MCF 10A (cell line): ENCODE measurements at places on chromosomes 2 and 18. TPM values are rescaled to one million over a fixed set of nuclear protein-coding genes. Genes with fewer than 3 reads are reported as not detected.

DNA sequence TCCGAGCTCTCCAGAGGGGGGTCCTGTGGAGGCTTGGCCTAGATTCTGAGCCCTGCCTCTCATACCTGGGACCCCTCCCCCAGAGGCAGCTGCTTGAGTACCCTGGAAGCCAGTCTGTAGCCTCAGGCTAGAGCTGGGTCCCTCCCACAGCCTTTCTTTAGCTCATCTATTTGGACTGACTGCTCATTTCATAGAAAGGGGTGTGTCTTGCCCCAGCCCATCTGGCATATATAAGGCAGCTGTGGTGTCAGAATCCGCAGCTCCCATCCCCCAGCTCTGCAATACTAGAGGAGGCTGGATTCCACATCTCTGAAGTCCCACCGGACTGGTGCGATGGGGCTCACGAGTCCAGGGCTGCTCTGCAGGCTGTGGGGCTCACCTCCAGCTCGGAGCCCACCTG lies 26.1 kb downstream of the MPHOSPH10 start:
- H3K27me3 ChIP-seq, result no peaks in the 10 kb centered on the region
- H3K27ac ChIP-seq, result no peak overlapping the region
- H3K36me3 ChIP-seq, result peaks cover 5% of the 10 kb centered on the region

GRCh38 chr2:17667898-17668297 lies 85.7 kb downstream of the SMC6 start:
- no peaks in the 10 kb centered on the region for H3K27me3 ChIP-seq
- no peak for DNase-seq
- H3K36me3 ChIP-seq, result peaks cover 37% of the 10 kb centered on the region
- H3K27ac ChIP-seq, result no peak overlapping the region
- H3K4me1 ChIP-seq, result no peaks in the 10 kb centered on the region
- no peak overlapping the region for H3K4me3 ChIP-seq

DNA sequence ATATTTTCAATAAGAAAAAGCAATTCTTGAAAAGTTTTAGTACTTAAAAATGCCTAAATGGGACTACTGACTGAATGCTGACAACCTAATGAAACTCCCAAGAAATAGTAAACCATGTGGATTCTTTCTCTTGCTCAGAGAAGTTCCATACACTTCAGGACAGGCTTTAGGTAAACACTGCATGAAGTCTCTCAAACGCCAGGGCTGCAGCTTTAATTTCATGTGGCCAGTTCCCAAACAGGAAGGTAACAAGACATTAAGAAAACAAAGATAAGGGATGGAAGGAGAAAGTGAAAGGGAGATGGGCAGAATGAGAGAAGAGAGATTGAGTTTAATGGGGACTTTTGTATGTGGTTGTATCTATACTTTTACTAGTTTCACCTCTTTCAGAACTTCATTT lies 734.7 kb upstream of the PKDCC start:
- peaks cover 28% of the 10 kb centered on the region for H3K27me3 ChIP-seq
- H3K4me1 ChIP-seq, result no peaks in the 10 kb centered on the region
- no peak overlapping the region for H3K27ac ChIP-seq
- no peaks in the 10 kb centered on the region for H3K36me3 ChIP-seq
- DNase-seq, result no peak
- H3K4me3 ChIP-seq, result no peak overlapping the region

GRCh38 chr2:23092831-23093230 lies 292.1 kb upstream of the KLHL29 start:
- no peak overlapping the region for H3K27ac ChIP-seq
- no peaks in the 10 kb centered on the region for H3K36me3 ChIP-seq
- H3K27me3 ChIP-seq, result peaks cover 7% of the 10 kb centered on the region
- no peak overlapping the region for H3K4me3 ChIP-seq
- no peaks in the 10 kb centered on the region for H3K4me1 ChIP-seq

DNA sequence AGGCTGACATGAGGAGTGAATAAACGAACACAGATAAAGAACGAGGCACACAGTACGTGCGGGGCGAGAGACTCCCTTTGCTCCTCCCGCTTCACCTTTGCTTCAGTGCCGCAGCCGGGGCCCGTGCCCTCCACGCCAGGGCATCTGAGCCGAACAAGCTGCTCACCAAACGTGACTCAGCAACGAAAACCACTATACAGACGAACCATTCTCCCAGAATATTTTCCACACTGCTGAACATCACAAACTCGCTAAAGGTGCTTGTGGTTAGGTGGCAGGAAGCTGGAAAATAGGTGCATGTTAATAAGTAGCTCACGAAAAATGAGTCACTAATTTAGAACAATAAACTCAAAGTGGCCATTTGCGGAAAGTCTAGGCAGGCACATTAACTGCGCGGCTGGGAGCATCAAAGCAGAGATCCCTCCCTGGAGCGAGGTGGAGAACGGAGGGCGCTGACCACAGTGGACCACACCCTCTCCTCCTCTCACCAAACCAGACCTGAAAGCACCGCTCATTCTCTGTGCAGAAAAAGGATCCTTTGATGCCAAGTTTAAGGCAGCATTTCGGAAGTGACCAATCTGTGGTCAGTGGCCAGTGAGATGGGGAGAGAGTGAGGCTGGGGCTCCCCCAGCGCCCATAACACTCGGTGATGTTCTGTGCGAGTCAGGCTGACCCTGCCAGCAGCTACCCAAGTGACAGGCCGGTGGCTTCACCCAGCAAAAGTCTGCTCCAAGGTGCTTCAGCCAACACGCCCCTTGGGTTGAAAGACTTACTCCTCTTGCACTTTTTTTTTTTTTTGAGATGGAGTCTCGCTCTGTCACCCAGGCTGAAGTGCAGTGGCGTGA lies 153.2 kb downstream of the HDAC4 start:
- no peaks in the 10 kb centered on the region for H3K27me3 ChIP-seq
- H3K4me3 ChIP-seq, result no peak overlapping the region
- H3K4me1 ChIP-seq, result no peaks in the 10 kb centered on the region
- H3K27ac ChIP-seq, result no peak overlapping the region

- H3K4me1 ChIP-seq, result no peaks in the 10 kb centered on the region
- H3K36me3 ChIP-seq, result peaks cover 39% of the 10 kb centered on the region
- H3K27ac ChIP-seq, result no peak overlapping the region
These were observed 92.4 kb upstream of the ZFP36L2 start for GRCh38 chr2:43318791-43319190.

DNA sequence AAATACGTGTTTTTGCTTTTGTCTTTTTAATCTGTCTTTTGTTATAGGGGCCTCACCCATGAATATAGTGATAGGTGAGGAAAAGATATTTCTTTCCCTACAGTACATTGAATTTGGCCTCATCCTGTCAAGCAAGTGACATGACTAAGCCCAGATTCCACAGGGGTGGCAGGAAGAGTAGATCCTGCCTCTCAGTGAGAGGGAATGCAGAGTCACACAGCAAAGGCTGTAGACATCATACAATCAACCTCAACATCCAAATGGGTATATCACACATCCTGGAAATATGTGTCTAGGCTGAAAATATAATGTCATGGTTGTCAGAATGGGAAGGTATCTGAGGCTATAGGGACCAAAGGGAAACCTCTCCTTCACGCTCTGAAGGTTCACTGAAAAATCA lies 269.6 kb downstream of the CDH20 start:
- H3K4me1 ChIP-seq, result peaks cover 22% of the 10 kb centered on the region
- DNase-seq, result no peak
- no peaks in the 10 kb centered on the region for H3K27me3 ChIP-seq
- no peak overlapping the region for H3K4me3 ChIP-seq

GRCh38 chr2:213066443-213066743 lies 85.0 kb downstream of the IKZF2 start:
- peaks cover 40% of the 10 kb centered on the region for H3K4me1 ChIP-seq
- peaks cover 6% of the 10 kb centered on the region for H3K36me3 ChIP-seq
- H3K27ac ChIP-seq, result peak overlapping the region; percentile 86
- no peak for DNase-seq
- no peaks in the 10 kb centered on the region for H3K27me3 ChIP-seq

DNA sequence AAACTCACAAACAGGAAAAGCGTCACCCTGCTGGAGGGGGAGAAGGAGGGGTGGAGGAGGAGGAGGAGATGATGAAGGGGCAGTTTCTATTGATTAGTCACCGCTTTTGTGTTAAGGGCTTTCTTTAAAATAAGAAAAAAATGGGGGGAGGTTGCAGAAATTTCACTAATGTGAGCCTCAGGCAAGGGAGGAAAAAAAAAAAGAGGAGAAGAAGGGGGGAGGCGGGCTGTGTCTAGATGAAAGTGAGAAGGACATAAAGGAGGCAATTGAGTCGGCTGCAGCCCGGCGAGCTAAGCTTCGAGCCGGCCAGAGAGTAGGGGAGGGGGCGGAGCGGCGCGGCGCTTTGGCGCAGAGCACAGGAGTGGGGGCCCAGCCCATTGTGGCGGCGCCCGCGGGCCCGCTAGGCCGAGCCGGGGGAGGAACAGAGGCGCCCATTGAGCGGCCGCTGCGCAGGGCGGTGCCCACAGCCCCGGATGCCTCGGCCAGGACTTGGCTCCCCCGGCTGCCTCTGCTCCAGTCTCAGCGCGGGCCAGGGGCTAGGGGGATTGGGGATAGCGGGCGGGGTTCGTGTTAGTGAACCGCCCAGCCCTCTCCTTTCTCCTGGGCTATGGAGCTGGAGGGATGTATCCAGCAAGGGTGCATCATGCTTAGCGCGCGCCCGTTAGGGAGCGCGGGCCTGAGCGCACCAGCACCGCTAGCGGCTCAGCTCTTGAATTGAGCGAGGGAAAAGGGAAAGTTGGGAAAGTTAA lies 7.9 kb downstream of the PAX3 start:
- H3K36me3 ChIP-seq, result no peaks in the 10 kb centered on the region
- no peak overlapping the region for H3K4me3 ChIP-seq
- no peak for DNase-seq
- no peak overlapping the region for H3K27ac ChIP-seq
- H3K4me1 ChIP-seq, result peaks cover 14% of the 10 kb centered on the region
- peaks cover 100% of the 10 kb centered on the region for H3K27me3 ChIP-seq

DNA sequence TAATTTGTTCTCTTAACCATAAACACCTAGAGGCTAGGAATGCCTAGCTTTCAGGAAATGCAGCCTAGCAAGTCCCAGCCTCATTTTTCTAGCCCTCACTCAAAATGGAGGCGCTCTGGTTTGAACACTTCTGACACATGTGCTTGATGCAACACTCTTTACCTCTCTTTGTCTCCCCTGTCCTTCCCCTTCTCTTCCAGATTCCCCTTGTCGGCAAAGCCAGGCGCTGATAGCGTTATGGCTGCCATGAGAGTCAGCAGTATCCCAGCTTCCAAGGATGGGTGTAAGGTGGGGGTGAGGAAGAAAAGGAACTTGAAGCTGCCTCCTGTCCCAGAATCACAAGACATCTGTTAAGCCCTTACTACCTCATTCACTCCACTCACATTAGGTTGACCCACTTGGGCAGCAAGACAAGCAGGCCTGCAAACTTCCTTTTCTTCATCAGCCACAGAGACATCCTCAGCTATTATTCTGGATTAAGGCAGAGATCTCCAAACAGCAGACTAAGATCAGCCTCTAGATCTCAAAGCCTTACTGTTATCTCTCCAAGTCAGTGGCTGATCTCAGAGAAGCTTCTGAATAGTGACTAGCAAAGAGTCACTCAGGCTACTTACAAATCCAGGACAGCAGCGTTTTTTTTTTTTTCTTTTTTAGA lies 1.9 kb upstream of the ST3GAL5 start:
- no peak overlapping the region for H3K4me3 ChIP-seq
- no peaks in the 10 kb centered on the region for H3K27me3 ChIP-seq
- no peaks in the 10 kb centered on the region for H3K36me3 ChIP-seq
- DNase-seq, result no peak
- no peak overlapping the region for H3K27ac ChIP-seq

GRCh38 chr18:79787865-79788733 lies 9.6 kb upstream of the KCNG2 start:
- no peak overlapping the region for H3K27ac ChIP-seq
- H3K4me1 ChIP-seq, result peaks cover 24% of the 10 kb centered on the region
- H3K36me3 ChIP-seq, result no peaks in the 10 kb centered on the region
- H3K27me3 ChIP-seq, result no peaks in the 10 kb centered on the region
- no peak for DNase-seq
- H3K4me3 ChIP-seq, result no peak overlapping the region

DNA sequence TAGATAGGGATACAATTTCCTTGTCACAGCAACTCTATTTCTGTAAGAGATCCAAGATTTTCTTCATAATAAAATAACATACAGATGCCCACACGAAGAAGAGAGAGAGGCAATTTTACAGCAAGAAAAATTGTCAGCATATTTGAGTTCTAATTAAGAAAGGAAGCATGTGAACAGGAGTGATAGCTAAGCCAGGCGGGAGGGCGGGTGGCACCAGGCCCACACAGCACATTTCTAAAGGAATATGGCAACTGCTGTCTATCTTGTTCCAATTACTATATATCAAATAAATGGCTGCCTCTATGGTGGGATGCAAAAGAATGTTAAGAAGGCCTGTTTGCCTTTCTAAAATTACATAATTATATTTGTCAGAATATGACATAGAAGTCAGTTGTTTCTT lies 248.3 kb upstream of the DOK6 start:
- H3K4me3 ChIP-seq, result no peak overlapping the region
- H3K27ac ChIP-seq, result no peak overlapping the region

- no peak overlapping the region for H3K4me3 ChIP-seq
- H3K27me3 ChIP-seq, result no peaks in the 10 kb centered on the region
- no peak overlapping the region for H3K27ac ChIP-seq
- no peak for DNase-seq
- H3K36me3 ChIP-seq, result no peaks in the 10 kb centered on the region
These were observed 1236.3 kb upstream of the ACVR2A start for GRCh38 chr2:146608490-146608889.

The CCBE1 gene
- 23.8 and 28.9 TPM in 2 replicates for total RNA-seq

DNA sequence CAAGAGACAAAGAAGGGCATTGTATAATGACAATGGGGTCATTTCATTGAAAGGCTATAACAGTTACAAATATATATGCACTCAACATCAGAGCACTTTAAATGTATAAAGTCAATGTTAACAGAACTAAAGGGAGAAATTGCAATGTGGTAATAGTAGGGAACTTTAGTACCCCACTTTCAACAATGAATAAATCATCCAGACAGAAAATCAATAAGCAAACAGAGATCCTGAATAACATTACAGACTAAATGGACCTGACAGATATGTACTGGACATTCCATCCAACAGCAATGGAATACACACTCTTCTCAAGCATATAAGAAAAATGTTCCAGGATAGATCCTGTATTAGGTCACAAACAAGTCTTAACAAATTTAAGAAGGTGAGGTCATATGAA lies 90.5 kb upstream of the ALKAL2 start:
- no peaks in the 10 kb centered on the region for H3K36me3 ChIP-seq
- no peak overlapping the region for H3K4me3 ChIP-seq
- DNase-seq, result no peak
- H3K27me3 ChIP-seq, result no peaks in the 10 kb centered on the region
- no peaks in the 10 kb centered on the region for H3K4me1 ChIP-seq

GRCh38 chr2:200821686-200822245 lies 10.1 kb downstream of the BZW1 start:
- no peak overlapping the region for H3K27ac ChIP-seq
- DNase-seq, result no peak
- no peaks in the 10 kb centered on the region for H3K27me3 ChIP-seq

DNA sequence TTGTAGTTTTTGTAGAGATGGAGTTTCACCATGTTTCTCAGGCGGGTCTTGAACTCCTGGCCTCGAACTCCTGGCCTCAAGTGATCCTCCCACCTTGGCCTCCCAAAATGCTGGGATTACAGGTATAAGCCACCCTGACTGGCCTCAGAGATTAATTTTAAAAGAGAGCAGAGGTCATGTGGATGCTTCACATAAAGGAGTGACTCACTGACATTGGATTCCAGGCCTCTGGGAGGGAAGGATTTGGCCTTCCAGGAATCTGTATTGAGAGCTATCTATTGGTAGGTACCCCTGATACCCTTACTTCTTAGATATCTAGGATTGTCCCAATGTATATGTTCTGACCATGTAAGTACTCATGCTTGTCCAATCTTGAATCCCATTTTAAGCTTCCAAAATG lies 138.4 kb downstream of the FAM161A start:
- H3K27ac ChIP-seq, result no peak overlapping the region
- no peaks in the 10 kb centered on the region for H3K4me1 ChIP-seq
- H3K36me3 ChIP-seq, result no peaks in the 10 kb centered on the region
- no peak for DNase-seq
- no peaks in the 10 kb centered on the region for H3K27me3 ChIP-seq
